ENCODE measurements at places on chromosomes 7 and 10. TPM values are rescaled to one million over a fixed set of nuclear protein-coding genes. Genes with fewer than 3 reads are reported as not detected.
A peak's percentile ranks its signal among the peaks of the same experiment; 100 is the strongest.

DNA sequence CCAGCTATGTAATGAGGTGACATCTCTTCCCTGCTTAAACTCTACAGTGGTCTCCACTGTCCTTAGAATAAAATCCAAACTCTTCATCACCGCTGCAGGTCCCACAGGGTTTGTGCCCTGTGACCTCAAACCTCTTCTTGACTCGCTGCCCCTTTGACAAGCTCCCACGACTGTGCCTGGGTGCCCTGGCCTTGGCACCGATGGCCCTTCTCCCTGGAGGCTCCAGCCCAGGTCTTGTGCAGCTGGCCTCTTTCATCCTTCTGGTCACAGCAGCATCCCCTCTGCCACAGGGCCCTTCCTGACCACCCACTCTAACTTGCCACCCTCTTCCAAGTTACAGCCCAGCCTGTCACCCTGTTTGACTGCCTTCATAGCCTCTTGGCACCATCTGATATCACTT is 108.2 kb downstream of the DLG5 start:
- DNase-seq: no peak

GRCh38 chr7:78434281-78434680 is 635.7 kb downstream of the PHTF2 start:
- DNase-seq: no peak

DNA sequence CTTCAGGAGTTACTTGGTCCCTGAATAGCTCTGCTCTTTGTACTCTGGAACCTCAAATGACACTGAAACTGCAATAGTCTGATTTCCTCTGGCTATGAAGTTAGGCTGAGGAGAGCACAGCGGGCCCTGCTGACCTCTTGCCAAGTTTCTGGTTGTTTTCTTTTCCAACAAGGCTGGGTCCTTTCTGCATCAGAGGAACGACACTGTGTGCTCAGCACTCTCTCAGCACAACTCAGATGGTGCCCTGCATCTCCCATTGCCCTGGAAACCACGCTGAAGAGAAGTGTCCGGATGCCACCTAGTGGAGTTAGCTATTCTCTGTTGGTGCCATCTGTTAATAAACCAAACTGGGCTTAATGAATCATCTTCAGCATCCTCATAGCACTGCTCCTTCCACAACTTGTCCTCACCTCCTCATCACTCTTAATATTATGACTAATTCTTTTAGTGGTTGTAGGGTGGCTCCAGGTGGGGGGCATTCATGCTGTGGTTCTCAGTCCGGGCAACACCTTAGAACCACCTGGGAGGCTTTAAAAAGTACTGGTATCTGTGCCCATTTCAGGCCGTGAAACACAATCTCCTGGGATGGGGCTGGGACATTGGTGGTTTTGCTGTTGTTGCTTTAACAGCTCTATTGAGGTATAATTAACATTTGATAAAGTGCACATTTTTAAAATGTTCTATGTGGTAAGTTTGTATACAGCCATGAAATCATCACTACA is 8.2 kb upstream of the EFCAB10 start:
- peak; percentile 81 for DNase-seq

VWA2 gene
- not detected for total RNA-seq

All from activated CD4-positive, alpha-beta T cell treated with anti-CD3 and anti-CD28 coated beads, Interleukin-2, amount 10 ng/mL, durations not matched to agents 7 days and 5 days (primary cell).